T-helper 17 cell (primary cell): ENCODE measurements at places on chromosomes 3 and 15.
A peak's percentile ranks its signal among the peaks of the same experiment; 100 is the strongest.

- DNase-seq: no peak
Measured at GRCh38 chr3:5292512-5292911, 105.0 kb downstream of the EDEM1 start.

DNA sequence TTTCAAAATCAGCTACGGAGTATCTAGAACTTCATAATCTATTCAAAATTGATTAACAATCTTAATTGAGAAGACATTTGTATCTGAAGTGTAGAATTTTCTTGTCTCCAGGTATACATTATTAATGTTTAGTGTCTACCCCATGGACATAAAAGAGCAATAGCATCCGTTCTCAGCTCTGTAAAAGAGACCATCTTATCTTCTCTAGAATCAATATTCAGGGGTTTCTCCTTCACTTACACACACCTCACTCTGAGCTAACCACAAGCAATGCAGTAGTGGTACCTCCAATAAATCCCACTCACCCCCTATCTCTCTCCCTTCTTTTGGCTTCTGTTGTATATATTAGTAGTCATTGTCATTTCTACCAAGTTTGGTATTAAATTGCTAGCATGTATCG is 16.2 kb downstream of the MBNL1 start:
- no peak for DNase-seq

DNA sequence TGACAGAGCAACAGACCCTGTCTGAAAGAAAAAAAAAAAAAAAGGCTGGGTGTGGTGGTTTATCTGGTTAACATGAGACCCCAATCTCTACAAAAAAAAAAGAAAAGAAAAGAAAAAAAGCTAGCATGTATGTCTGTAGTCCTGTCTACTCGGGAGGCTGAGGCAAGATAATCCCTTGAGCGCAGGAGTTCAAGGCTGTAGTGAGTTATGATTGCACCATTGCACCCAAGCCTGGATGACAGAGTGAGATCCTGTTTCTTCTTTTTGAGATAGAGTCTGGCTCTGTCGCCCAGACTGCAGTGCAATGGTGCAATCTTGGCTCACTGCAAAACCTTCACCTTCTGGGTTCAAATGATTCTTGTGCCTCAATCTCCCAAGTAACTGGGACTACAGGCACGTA is 8.4 kb upstream of the DHX30 start:
- DNase-seq: no peak

DNA sequence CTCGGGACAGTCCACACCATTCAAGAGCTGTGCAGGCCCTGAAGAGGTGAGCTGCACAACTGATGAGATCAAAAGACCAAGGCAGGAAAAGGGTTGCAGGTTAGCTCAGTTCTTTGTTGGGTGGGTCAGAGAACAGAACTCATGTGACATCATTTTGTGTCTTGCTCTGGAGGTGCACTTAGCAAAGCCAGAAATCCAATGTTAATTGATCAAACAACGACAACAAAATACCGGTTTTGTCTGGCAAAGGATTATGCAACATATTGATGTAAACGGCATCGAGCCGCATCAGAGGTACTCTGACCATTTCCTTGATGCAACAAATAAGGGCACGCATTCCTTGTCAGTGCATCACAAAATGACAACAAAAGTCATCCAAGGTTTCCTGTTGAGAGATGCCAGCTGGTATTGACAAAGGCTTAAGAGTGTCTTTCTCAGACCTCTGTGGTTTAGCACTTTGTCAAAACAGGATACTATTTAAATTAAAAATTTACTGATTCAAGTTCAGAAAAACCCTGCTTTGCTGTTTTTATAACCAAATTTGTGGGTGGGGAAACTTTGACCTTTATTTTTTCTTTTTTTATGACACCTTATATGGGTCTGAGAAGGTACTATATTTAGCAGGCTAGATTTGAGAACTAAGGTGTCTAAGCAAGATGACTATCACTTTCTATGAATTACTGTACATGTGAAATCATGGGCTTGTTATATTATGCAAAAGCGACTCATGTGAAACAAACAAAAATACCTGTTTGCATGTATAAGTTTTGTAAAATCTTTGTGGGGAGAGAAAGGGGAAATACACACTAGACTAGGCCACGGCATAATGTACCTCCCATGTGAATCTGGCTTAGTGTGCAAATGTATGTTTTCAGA is 496.1 kb downstream of the FOXP1 start:
- DNase-seq: peak; percentile 39

- no peak for DNase-seq
Measured at GRCh38 chr3:171831936-171832335, 11.2 kb upstream of the TMEM212 start.

DNA sequence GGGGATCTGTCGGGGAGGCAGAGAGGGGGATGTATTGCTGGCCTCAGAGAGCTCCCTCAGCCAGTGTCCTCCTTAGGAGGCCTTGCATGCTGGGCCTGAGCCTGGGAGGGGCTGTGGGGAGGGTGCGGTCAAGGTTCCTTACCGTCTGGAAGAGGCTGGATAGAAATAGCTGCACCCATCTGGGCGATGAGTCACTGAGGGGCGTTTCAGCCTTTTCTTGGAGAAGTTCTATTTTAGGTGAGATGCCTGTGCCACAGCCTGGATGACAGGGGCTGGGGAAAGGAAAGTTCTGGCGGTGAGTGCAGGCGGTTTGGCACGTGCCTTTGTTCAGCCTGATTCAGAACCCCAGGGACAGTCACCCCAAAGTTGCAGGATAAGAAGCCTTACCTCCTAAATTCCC is 35.7 kb upstream of the APEH start:
- DNase-seq: no peak

DNA sequence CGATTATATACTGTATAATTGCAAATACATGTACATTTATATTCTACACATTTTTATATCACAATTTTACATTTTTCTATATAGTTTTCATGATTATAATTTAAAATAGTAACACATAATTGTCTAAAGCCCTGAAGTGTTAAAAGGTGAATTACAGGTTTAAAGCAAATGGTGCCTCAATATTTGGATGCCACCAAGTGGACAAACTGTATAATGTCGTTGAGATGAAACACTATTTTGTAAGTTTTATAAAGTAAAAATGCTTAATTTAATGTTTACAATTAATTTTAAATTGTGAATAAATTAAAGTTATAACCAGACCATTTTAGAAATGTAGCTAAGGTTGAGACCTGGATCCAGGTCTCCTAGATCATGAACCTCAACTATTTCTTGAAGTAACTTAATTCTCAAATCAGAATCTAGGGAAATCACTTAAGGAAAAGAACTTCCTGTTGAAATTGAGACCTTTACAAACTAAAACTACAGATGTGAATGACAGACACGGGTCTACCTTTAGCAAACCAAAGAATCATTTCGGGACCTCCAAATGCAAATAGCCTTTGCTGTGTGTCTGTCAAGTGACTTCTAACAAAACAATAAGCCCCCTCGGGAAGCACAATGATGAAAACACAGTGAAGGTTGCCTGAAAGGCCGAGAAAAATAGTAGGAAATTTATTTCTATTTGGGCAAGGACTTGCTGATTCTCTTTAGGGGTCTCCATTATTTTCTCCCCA is 37.8 kb downstream of the EHHADH start:
- DNase-seq: no peak

- no peak for DNase-seq
Measured at GRCh38 chr3:128727059-128727458, 1.1 kb downstream of the RAB7A start.

GRCh38 chr3:119294696-119295671 is 801 bp downstream of the ARHGAP31 start:
- peak; percentile 49 for DNase-seq
